Thoracic aorta endothelial cell (primary cell): ENCODE measurements at places on chromosomes 12 and 14. TPM values are rescaled to one million over a fixed set of nuclear protein-coding genes. Genes with fewer than 3 reads are reported as not detected.

RIMBP2 gene
- total RNA-seq = not detected in 2 replicates

KRT3 gene
- total RNA-seq = not detected in 2 replicates

IGFBP6 gene
- 12.2 and 15.7 TPM in 2 replicates for total RNA-seq

IFI27 gene
- total RNA-seq = 294 and 346 TPM in 2 replicates

GLI1 gene
- 0.07 TPM in 1 of 2 replicates, not detected in the other for total RNA-seq

KCNJ8 gene
- total RNA-seq = not detected in 2 replicates

GPRC5D gene
- total RNA-seq = not detected in 2 replicates

DDN gene
- 0.13 and 0.29 TPM in 2 replicates for total RNA-seq

CCDC196 gene
- not detected in 2 replicates for total RNA-seq

CPNE6 gene
- not detected in 2 replicates for total RNA-seq

TSPAN9 gene
- total RNA-seq = 41.6 and 46.1 TPM in 2 replicates

KRT7 gene
- 206 and 443 TPM in 2 replicates for total RNA-seq

STXBP6 gene
- 0.14 TPM in 1 of 2 replicates, not detected in the other for total RNA-seq

PIWIL1 gene
- not detected in 2 replicates for total RNA-seq

MANSC4 gene
- total RNA-seq = 0.13 and 0.14 TPM in 2 replicates

MGST1 gene
- 41.6 and 137 TPM in 2 replicates for total RNA-seq

BDKRB1 gene
- not detected in 2 replicates for total RNA-seq
